Stimulated activated CD4-positive, alpha-beta T cell treated with anti-CD3 and anti-CD28 coated beads, Interleukin-1b, Interleukin-23, amount 100 ng/mL, for 24 hours (primary cell): ENCODE measurements at places on chromosomes 11 and 22.

- no peak for DNase-seq
Observed at GRCh38 chr11:62108971-62109404, 14.8 kb upstream of the INCENP start.

DNA sequence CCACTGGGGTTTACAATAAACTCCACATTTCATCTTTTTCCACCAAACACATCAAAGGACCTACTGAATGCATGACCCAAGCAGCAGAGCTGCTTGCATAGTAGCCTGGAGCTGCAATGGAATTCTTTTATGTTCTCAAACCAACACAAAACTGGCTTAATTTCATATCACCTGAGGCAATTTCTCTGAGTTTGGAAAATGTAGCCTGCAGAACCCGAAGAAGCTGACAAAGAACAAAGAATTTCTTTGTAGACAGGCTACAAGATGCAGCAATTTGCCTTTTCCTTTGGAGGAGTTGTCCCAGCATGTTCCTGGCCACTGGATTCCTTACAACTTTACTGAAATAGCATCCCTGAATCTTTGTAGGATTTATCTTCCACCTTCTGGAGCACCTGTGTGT is 5.5 kb upstream of the TECTA start:
- DNase-seq: no peak

DNA sequence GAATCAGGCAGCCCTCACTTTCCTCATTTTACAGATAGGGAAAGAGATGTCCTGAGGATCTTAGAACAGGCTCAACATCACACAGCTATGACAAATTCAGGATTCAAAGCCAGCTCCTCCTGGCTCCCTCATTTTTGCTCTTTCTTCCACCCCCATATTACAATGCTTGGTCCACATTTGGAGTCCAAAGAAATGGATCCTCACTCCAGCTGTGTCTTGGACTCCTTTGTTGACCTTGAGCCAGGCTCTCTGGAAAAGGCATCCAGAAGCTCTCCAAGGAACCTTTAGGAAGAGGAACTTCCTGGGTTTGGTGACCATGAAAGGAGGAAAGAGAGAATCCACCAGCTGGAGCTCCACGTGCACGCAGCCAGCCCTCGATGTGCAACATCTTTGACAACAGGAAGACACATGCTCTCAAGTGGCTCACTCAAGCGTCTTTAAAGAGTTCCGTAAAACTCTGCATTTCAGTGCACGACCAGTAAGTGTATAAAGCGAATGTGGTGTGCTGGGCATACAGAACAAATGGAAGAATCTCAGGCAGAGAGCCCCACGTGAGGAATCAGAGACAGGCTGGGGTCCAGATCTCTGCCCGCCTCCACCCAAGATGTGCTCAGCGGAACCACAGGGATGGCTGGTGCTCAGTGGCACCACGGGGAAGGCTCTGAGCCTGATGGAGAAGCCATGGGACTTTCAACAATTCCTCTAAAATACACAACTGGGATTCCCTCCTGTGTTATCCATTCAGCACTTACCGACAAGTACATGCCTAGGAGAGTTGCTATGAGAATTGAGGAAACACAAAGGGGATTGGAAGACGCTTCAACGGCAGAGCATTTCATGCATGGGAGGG is 48.4 kb downstream of the ISX start:
- DNase-seq: no peak

DNA sequence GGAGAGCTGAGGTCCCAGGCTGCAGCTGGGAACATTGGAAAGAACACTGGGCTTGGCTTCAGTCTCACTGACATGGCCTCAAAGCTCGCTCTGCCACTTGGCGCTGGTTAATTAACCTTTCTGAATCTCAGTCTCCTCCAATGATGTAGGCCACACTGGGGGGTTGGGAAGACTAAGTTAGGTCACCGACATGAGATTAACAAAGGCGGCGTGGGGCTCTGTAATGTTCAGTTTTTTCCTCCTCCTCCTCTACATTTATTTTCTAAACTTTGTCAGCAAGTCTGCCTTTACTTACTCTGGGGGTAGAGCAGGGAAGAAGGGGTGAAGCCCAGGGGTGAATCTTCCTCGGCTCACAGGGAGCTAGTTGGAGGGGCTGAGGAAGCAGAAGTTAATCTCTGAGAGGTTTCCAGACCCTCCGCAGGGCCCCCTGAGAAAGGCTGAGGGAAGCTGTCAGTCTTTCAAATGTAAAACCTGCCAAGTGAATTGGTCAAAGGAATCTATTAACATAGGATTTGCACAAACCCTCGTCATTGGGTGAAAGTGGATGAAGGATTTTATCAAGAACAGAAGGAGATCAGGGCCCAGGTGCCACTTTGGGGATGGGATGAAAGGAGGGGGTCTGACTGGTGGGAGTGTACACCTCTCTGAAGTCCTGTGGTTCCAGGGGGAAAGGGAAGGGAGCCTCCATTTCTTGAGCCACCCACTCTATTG is 32.1 kb upstream of the TENM4 start:
- no peak for DNase-seq

- no peak for DNase-seq
Observed at GRCh38 chr11:102244681-102245409, 72.4 kb upstream of the BIRC3 start.

DNA sequence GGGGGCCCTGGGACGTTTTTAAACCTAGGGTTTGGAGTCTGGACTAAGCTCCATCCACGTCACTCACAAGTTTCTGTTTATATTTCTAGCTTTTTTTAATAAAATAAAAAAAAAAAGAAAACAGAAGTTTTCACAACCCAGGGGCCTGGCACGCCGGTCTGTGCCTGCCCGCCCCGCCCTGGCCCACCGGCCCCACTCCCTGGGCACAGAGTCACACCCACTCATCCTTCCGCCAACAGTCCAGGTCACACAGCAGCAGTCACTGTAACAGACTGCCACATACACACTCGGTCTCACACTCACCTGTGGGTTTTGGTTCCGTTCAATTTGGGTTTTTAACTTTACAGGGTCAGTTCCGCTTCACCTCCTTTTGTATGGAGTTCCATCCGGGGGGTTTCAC is 5.3 kb upstream of the ACR start:
- no peak for DNase-seq

DNA sequence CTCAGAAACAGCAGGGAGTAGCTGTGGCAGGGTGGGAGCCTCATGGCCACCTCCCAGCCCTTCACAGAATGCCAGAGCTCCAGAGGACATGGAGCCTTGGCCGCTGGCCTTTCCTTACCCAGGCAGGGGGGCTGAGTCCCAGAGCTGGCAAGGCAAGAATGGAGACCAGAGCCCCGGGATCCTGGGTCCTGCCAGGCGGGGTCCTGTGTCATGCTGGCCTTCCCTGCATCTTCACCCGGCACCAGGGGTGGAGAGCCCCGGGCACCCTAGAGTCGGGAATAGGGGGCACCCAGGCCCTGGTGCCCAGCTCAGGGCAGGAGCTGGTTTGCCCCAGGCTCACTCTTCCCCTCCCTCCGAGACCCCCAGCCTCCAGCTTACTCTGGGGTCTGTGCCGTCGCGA is 519.9 kb downstream of the TBC1D22A start:
- no peak for DNase-seq

DNA sequence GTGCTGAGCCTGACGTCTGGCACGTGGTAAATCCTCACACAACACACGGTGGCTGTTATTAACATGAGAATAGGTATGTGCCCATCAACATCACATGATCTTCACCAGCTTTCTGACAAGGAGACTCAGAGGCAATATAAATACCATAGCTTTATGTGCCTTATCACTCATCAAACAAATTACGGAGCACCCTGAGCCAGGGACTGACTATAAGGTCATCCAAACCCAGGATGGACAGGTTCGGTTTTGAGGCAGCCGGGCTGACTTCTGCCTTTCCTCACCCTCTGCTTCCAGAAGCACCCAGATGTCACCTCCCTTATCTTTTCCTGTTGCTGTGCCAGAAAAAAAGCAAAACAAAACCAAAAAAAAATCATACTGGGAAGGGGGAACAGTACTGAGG is 5.7 kb upstream of the PLAAT3 start:
- no peak for DNase-seq

GRCh38 chr11:114165326-114166230 is 106.1 kb downstream of the ZBTB16 start:
- DNase-seq: no peak

- DNase-seq: no peak
Observed at GRCh38 chr11:73931039-73931645, 19.7 kb upstream of the DNAJB13 start.

DNA sequence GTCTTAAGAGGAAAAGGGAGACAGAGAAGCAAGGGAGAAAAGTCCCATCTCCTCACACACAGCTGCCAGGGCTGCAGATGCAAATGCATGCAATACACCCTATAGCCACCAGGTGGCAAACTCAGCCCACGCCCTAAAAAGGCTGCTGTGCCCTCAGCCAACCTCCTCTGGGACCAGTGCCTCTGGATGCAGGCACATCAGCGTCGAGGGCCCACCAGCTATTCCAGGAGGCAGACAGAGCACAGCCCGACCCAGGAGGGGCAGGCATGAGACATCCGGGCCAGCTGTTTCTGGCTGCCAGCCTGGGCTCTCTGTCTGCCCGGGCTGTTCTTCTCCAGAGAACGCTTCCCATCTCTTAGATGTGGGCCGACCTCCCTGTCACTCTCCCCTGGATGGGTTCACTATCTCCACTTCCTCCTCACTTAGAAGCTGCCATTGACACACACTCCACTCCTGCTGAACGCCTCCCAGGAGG is 39.7 kb downstream of the TPBGL start:
- peak; percentile 70 for DNase-seq

DNA sequence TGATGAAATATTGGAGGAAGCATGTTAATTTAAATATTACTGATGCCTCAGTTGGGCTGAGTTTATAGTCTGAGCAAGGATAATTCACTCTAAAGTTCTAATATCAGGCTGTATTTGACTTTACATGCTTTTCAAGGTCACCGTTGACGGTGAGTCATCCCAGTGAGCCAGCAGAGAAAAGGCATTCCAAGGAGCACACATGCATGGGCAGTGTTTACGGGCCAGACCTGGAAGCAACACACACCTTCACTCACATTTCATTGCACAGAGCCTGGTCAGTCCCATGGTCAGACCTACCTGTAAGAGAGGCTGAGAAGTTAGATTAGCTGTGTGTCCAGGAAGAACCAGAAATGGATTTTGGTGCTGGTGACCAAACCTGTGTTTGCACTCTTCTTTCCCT is 53.5 kb downstream of the COMMD9 start:
- DNase-seq: no peak

GRCh38 chr11:31442086-31442485 is 67.3 kb downstream of the IMMP1L start:
- DNase-seq: no peak

- no peak for DNase-seq
Observed at GRCh38 chr11:12789054-12789453, 114.8 kb downstream of the TEAD1 start.

- DNase-seq: no peak
Observed at GRCh38 chr22:28205926-28206325, 286.9 kb upstream of the PITPNB start.

DNA sequence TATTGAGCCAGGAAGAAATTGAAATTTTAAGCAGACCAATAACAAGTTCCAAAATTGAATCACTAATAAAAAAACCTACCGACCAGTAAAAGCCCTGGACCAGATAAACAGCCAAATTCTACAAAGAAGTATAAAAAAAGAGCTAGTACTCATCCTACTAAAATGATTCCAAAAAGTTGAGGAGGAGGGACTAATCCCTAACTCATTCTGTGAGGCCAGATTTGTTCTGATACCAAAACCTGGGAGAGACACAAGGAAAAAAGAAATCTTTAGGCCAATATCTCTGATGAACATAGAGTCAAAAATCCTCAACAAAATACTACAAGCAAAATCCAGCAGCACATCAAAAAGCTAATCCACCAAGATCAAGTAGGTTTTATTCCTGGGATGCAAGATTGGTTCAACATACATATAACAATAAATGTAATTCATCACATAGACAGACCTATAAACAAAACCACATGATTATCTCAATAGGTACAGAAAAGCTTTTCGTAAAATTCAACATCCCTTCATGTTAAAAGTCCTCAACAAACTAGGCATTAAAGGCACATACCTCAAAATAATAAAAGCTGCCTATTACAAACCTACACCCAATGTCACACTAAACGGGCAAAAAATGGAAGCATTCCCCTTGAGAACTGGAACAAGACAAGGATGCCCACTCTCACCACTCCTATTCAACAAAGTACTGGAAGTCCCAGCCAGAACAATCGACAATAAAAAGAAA is 13.1 kb downstream of the OR52A5 start:
- DNase-seq: no peak

- no peak for DNase-seq
Observed at GRCh38 chr11:12432507-12432906, 55.1 kb downstream of the PARVA start.
